Activated CD4-positive, alpha-beta T cell treated with anti-CD3 and anti-CD28 coated beads, Interleukin-2, amount 10 ng/mL, durations not matched to agents 24 days and 14 days (primary cell): ENCODE measurements at places on chromosomes 4 and X. TPM values are rescaled to one million over a fixed set of nuclear protein-coding genes. Genes with fewer than 3 reads are reported as not detected.

Gene ARSJ
- total RNA-seq, result not detected in 2 replicates

DNA sequence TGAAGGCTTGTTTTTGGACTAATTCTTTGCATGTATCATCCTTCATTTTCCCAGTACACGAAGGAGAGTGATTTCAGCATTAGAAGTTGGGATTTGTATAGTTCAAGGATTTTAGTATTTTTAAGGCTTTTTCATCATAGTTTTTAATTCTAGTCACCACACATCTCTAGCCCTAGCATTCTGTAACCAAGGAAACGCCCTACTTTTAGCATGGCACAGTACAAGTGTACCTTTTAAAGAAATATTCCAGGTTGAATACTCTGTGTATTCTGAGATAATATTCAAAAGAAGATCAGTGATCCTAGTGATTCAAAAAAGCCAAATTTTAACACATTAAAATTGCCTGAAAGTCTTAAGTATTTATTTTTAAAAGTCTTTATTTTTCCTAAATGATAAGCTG lies 150.5 kb downstream of the RAP1GDS1 start:
- peaks cover 35% of the 10 kb centered on the region for H3K36me3 ChIP-seq
- peaks cover 5% of the 10 kb centered on the region for H3K4me1 ChIP-seq
- no peak for DNase-seq
- no peak overlapping the region for H3K27ac ChIP-seq
- no peaks in the 10 kb centered on the region for H3K27me3 ChIP-seq

DNA sequence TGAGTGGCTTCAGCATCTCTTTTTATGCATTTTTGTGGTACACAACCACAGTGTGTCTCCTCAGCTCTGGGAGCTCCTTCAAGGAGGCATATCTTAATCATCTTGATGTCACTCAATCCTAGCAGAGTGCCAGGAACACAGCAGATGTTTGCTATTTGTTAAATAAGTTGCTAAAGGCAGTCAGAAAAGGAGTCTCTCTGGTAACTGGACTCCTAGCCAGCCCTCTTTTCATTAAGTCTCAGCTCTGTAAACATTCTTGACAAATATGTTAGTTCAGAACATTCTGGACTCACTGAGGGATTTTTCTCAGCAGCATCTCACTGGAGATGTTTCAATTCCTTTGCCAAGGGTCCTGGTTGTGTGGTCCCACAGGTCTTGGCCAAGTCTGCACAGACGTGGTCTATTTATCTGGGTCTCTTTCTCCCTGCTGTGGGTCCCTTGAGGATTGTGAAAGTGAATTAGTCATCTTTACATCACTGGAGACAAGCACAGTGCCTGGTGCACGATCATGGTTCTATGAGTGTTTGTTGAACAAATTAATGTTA lies 20.3 kb upstream of the FAM9C start:
- peaks cover 14% of the 10 kb centered on the region for H3K4me1 ChIP-seq
- H3K27me3 ChIP-seq, result no peaks in the 10 kb centered on the region
- H3K4me3 ChIP-seq, result no peak overlapping the region
- DNase-seq, result no peak

DNA sequence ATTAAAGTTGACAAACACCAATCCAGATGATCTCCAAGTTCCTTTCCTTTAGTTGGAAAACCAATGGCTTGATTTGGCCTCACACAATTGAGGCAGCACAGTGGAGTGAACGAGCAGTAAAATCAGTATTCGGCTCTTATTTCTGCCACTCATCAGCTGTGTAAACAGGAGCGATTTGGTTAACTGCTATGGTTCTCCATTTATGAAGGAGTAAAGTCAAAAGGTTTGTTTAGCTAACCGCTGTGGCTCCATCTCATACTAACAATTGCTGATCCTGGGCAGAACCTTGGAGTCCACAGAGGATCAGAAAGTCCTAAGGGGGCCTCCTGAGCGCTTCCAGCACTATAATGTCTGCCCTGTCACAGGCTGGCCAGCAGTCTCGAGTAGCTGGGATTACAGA lies 54.5 kb upstream of the EXOC1L start:
- H3K4me3 ChIP-seq, result no peak overlapping the region
- H3K27me3 ChIP-seq, result peaks cover 2% of the 10 kb centered on the region
- H3K27ac ChIP-seq, result no peak overlapping the region
- DNase-seq, result no peak
- no peaks in the 10 kb centered on the region for H3K4me1 ChIP-seq

GRCh38 chrX:140744085-140744484 lies 34.5 kb downstream of the LINC00632 start:
- no peaks in the 10 kb centered on the region for H3K36me3 ChIP-seq
- H3K4me1 ChIP-seq, result peaks cover 6% of the 10 kb centered on the region
- no peak overlapping the region for H3K4me3 ChIP-seq
- peak overlapping the region; percentile 32 for H3K27ac ChIP-seq
- peaks cover 2% of the 10 kb centered on the region for H3K27me3 ChIP-seq
